ENCODE measurements at places on chromosomes 1 and 21.
A peak's percentile ranks its signal among the peaks of the same experiment; 100 is the strongest.

DNA sequence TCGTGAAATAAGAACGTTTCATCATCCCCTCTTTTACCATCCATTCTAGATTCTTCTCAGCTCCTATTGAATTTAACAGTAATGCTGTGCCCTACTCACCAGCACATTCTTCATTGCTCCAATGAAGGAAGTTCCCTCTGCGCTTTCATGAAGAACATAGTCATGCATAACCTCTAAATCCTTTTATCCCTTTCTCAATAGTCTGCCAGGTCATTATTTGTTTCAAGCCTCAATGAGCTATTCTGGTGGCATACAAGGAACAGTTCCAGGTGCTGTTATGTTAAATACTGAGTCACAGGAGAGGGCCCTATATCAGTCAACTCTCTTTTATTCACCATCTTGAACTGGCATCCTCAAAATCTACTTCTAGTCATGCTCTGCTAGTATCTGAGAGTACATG, 381.0 kb downstream of the GPATCH2 start:
- ATAC-seq: no peak

- no peak for ATAC-seq
These were observed 4.1 kb upstream of the TTLL10 start for GRCh38 chr1:1169429-1170214.

- no peak for ATAC-seq
These were observed 675 bp downstream of the MYSM1 start for GRCh38 chr1:58699011-58699762.

DNA sequence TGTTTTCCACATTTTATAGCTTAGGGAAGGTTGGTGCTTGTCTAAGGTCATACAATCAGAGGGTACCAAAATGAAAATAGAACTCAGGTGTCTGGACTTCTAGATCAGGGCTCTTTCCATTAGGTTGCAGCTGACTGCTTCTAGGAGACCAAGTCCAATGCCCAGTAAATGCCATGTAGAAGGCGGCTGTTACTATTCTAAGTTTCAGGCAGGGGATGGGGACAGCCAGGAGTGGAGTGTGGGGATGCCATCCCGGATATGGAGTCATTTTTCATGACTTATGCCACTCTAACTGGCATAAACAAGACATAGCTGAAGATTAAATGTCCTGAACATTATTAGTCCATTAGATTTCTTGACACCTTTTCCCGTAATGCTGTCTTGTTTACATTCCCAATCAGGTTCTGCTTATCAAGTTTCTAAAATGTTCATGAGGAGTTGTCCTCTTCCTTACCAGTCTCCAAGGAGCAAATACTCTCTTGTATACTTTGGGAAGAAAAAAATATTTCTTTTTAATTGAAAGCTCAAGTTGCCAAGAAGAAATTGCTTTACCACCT, 31.5 kb downstream of the XCL1 start:
- ATAC-seq: no peak

GRCh38 chr1:41431490-41432350, 52.8 kb downstream of the EDN2 start:
- ATAC-seq: no peak

GRCh38 chr1:168320800-168321450, 40.2 kb downstream of the TBX19 start:
- peak; percentile 92 for ATAC-seq

DNA sequence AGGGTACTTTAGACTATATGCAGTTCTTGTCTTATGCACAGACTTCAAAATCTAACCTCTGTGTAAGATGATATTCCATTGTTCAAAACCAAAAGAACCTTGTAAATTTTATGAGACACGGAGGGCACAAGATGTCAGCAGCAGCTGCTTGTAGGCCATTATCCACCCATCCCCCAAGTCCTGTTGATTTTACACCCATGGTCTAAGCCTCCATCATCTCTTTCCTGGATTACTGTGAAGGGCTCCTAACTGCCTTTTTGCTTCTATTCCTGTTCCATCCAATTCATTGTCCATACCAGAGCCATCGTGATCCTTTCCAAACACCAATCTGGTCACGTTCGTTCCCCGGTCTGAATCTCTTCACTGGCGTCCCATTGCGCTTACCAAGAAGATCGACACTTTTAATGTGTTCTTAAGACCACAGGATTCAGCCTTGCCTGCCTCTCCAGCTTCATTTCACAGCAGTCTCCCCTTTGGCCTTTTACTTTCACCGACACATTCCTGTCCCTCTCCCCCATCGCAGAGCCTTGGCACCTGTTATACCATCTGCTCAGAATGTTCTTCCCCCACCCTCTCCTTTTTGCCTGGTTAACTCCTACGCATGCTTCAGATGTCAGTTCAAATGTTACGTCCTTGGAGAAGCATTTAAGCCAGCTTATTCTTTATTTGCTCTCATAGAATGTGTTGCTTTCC, 107.3 kb upstream of the POU3F1 start:
- ATAC-seq: no peak

DNA sequence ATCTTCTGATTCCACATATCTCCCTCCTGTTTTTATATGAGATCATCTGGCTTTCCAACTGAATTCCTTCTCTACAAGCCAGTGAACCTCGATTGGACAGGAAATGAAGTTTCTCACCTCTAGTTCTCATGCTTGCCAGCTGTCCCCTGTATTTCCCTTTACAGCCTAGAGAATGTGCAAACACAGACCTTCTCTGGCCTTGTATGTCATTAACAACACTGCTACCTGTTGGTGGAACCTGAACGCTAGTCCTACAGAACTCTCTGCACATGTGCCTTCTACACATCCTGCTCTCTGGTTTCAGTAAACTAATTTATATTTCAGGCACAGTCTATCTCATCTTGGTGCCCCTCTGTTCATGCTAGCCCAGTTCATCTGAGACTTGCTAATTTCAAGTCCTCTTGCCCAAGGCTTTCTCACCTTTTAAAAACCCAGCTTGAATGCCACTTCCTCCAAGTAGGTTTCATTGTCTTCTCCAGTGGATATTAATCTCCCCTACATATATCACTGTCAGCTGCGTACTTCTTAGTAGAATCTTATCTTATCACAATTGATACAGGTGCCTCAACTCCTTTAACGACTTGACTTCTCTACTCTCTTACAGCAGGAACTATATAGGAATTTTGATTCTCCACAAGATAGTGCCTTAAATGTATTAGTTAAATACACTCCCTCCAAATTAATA, 549.9 kb downstream of the PLPP3 start:
- no peak for ATAC-seq

- ATAC-seq: no peak
These were observed 681.7 kb upstream of the ADAMTS5 start for GRCh38 chr21:27648560-27648959.

DNA sequence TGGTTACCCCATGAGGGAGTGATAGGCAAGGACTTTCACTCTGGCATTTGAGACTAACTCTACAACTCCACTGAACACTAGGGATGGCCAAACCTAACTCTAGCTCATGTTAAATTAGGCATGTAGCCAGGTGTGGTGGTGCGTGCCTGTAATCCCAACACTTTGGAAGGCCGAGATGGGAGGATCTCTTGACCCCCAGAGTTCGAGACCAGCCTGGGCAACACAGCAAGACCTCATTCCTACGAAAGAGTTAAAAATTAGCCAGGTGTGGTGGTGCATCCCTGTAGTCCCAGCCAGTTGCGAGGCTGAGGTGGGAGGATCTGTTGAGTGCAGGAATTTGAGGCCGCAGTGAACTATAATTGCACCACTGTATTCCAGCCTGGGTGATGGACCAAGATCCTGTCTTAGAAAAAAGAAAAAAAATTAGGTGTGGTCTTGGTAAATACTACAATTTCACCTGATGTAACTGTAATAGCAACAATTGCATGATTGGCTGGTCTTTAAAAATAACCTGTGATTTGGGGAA, 81.2 kb upstream of the ARHGAP29 start:
- ATAC-seq: no peak

DNA sequence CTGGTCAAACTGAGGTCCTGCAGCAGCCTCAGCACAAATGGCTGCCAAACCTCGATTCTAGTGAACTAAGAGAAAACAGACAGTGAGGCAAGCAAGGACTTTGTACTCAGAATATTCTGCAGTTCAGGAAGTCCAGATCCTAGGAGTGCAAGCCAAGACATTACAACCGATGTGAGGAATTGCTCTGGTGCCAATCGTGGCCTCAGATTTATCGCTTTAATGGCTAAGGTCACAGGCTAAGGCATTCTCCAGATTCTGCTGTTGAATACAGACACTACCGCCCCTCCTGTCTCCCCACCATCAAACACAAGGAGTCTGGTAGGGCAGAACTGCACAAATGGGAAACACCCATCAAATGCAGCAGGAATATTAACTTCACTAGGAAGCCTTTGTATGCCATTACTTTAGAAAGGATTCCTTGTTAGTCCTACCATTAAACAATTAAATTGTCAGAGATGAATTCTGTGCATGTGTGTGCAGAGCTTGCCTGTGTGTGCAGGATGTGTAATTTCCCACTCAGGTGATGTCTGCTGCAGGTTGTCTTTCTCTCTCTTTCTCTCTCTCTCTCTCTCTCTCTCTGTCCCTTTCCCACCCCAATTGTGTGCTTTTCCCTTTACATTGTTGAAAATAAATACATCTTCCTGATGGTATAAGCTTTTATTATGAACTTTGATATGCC, 9.2 kb upstream of the SERTAD4 start:
- no peak for ATAC-seq

DNA sequence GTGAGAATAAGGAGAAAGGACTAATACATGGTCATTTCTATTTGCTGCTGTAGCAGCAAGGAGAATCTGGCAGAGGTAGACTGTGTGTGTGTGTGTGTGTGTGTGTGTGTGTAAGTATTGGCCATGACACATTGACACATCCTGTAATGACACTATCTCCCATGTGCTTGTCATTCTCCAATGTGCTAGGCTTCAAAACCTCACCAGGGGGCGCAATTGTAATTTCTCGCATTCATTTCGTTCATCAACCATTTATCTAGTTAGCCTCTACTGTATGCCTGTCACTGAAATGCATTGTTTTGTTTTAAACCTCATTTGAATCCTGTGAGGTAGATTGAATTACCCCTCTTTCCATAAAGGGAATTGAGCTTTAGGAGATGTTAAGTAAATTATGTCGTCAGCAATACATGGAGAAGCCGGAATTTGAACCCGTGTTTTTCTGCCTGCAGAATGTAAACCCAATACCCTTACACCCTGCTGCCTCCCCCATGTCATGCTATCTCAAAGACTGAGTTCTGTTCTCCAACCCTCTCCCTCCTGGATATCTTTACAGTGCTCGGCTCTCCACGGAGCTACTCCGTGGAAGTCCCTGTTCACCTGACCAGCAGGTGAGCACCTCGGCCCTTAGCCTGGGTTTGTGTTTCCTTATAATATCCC, 100.8 kb downstream of the UCK2 start:
- no peak for ATAC-seq

GRCh38 chr1:29736582-29737188, 500.4 kb downstream of the PTPRU start:
- no peak for ATAC-seq

DNA sequence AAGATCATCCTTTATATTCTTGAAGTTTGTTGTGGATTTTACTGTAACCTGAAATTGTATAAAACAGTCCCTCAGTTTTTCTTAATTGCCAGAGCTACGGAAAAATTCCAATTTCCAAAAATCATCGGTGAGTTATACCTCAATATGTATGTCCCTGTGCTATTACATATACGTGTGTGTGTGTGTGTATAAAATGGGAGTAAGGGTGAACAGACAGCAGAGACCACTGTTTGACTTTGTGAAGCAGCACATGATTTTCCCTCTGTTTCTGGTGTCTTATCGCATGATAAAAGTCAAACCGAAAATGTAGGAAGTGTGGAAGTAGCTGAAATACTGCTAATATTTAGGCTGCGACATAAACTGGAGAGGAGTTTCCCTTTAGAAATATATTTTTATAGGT, 1.2 kb downstream of the OR2T1 start:
- no peak for ATAC-seq

DNA sequence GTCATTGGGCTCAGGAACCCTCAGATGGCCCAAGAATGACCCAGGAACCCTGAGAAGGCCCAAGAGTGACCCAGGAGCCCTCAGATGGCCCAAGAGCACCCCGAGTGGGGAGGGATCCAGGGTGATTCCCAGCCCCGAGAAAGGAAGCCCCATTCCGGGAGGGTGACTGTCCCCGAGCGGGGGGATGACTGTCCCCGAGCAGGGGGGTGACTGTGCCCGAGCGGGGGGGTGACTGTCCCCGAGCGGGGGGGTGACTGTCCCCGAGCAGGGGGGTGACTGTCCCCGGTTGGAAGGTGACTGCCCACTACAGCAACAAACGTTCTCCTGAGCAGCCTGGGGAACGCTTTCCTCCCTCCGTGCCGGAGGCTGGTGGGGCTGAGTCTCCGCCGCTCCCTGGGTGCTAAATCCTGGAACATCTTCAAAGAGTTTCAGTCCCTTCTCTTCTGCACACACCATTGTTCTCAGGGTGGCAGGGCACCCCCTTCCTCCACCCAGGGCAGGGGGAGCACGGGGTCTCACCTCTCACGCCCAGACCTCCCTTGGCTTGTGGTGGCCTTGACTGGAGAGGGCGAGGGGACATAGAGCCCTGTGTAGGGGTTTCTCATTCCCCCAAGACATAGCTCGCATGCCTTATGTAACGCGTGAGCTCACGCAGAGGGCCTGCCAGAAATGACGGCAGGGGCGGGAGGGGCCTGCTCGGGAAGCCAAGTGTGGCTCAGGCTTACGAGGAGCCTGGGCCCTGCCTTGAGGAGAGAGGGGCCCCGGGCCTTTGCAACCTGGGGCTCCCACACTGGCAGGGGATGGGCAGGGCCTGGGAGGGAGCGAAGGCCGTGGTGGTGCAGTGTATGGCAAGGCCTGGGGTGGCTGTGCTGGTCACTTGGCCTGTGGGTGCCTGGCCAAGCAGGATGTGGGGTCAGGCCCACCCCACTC, 14.3 kb upstream of the SKI start:
- peak; percentile 83 for ATAC-seq

DNA sequence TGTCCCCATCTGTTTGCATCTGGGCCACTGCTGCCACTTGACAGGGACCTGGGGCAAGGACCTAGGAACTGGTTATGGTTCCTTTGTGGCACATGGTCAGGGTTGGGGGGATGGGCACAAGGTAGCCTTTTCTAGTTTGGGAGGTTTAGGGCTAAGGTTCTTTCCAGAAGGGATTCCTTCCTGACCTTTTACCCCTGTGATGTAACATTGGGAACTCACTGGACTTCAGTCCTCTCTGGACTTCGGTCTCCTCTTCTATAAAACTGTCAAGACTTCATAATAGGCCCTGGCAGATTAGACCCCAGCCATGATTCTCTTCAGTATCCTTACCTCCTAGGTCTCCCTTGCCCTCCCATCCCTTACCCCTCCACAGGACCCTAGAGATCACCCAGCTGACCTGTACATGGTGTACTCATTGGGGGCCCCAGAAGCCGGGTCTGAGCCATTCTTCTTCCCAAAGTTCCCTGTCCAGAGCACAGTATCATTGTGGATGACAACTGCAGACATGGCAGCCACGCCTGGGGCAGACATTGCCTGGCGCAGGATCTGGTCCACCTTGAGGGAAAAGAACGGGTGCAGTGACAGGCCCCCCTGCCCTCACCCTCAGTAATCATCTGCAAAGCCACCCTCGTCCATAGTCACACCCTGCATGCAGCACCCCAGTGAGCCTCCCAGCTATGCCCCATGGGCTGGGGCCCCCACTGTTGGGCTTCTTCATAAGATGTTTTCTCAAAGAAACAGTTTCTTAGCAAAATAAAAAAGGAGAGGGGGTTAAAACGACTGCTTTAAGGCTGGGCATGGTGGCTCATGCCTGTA, 12.9 kb downstream of the LACTBL1 start:
- no peak for ATAC-seq

- no peak for ATAC-seq
These were observed 23.0 kb downstream of the IQGAP3 start for GRCh38 chr1:156549390-156549789.

GRCh38 chr1:91727763-91728162, 158.2 kb downstream of the TGFBR3 start:
- ATAC-seq: no peak

All from gastroesophageal sphincter (tissue), 4 donors.